ENCODE measurements at places on chromosomes 2 and 18.

GRCh38 chr2:142426064-142426463 is 295.2 kb upstream of the LRP1B start:
- no peak for DNase-seq

GRCh38 chr2:218065239-218066006 is 3.6 kb upstream of the RUFY4 start:
- no peak for DNase-seq

DNA sequence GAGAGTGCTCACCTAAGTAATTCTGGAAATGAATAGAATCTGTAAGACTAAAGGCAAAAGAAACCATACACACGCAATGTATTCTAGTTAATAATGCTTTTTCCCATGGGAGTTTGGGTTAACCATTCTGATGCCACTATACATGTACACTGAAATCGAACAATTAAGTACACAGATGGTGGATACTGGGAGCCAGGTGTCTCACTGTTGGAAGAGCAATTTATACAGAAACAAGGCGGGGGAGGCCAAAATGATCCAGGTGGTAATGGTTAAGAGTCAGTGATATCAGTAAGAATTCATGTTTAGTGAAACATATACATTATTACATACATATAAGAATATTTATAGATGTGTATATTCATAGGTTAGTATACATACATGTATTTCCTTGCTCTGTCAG is 67.2 kb downstream of the TMEM131 start:
- no peak for DNase-seq

- no peak for DNase-seq
Measured at GRCh38 chr18:55744206-55744605, 156.2 kb upstream of the TCF4 start.

- no peak for DNase-seq
Measured at GRCh38 chr2:236321415-236321814, 57.2 kb upstream of the ASB18 start.

DNA sequence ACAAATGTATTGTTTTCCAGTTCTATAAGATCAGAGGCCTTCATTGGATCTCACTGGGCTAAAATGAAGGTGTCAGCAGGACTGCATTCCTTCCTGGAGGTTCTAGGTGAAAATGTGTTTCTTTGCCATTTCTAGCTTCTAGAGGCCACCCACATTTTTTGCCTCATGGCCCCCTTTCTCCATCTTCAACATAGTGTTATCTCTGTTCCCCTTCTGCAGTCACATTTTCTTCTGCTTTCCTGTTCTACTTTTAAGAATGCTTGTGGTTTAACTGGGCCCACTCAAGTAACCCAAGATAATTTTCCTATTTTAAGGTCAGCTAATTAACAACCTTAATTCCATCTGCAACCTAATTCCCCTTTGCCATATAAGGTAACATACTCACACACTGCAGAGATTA is 36.1 kb downstream of the METTL21A start:
- no peak for DNase-seq

DNA sequence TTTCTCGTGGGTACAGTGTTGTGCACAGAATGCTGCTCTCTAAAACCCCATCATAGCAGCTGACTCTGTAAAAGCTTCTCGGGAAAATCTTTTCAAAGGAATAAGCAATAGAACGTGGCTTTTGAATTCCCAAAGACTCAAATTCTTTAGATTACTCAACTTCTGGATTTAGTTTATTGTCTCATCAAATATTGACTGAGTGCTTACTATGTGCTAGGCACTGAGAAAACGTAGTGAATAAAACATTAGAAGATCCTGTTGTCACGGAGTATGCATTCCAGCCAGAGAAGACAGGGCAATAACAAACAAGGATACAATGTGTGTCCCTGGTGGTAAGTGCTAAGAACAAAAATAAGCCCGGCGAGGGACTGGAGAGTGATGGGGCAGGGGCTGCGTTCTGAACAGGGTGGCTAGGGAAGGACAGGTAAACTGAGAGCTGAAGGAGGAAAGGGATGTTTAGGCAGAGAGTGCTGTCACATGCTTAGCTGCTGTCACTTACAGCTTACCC is 178.2 kb upstream of the SIX3 start:
- no peak for DNase-seq

- DNase-seq: no peak
Measured at GRCh38 chr2:60413814-60414168, 139.7 kb downstream of the BCL11A start.

DNA sequence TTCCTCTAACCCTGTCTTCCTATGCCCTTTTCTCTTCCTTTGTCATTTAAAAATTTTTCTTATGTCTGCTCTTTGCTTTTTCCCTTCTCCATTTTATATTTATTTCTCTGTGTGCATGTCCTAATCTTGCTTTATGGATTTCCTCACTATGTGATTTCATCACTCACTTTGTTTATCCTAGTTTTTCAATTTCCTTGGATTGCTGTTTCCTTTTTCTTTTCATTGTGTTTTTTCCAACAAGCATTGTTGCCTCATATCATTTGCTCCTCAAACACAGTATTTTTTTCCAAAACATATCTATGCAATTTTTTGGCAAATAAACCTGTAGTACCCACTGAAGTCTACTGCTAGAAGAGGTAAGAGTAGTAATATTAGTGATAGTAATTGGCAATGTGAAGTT is 67.4 kb upstream of the PNPT1 start:
- DNase-seq: no peak

- no peak for DNase-seq
Measured at GRCh38 chr2:218783688-218784087, 1.7 kb downstream of the CYP27A1 start.

- peak; percentile 68 for DNase-seq
Measured at GRCh38 chr2:234496055-234496834, 636 bp downstream of the ARL4C start.

GRCh38 chr2:7009207-7009911 is 92.1 kb downstream of the RNF144A start:
- DNase-seq: peak; percentile 74

GRCh38 chr2:26610504-26611335 is 30.4 kb downstream of the CIB4 start:
- DNase-seq: no peak

- no peak for DNase-seq
Measured at GRCh38 chr18:45788861-45789260, 36.6 kb upstream of the SIGLEC15 start.

DNA sequence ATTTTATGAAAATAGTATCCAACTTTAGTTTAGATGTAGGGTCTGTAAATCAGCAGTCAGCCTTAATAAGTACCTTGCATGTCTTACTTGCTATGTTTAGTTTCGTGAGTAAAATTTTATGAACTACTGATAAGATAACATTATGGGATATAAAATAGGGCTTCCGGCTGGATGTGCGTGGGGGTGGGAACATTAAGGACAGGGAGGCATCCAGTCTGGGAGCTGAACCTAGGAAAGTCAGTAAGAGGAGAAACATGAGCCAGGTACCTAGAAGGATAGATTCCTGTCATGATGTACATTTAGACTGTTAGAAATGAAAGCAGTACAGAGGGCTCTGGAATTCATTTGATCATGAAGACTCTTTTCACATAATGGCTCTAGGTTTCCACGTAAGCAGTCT is 12.7 kb upstream of the KCNJ13 start:
- DNase-seq: no peak

GRCh38 chr2:235570256-235570655 is 76.4 kb downstream of the AGAP1 start:
- DNase-seq: no peak

- no peak for DNase-seq
Measured at GRCh38 chr18:25518716-25519053, 166.7 kb upstream of the ZNF521 start.

GRCh38 chr2:55620123-55620779 is 2.8 kb upstream of the PPP4R3B start:
- DNase-seq: peak; percentile 34

DNA sequence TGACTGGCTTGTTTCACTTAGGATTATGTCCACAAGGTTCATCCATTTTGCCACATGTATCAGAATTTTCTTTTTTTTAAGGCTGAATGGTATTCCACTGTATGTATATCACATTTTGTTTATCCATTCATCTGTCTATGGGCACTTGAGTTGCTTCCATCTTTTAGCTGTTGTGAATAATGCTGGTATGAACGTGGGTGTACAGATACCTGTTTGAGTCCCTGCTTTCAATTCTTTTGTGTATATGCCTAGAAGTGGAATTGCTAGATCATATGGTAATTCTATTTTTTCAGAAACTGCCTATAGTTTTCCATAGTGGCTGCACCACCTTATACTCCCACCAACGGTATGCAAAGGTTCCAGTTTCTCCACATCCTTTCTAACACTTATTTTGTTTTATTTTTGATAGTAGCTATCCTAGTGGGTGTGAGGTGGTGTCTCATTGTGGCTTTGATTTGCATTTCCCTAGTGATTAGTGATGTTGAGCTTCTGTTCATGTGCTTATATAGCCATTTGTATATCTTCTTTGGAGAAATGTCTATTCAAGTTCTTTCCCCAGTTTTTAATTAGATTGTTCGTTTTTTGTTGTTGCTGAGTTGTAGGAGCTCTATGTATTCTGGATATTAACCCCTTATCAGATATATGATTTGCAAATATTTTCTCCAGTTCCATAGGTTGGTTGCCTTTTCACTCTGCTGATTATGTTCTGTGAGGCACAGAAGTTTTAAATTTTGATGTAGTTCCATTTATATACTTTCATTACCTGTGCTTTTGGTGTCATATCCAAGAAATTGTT is 40.7 kb downstream of the TTC39C start:
- DNase-seq: no peak
